ENCODE measurements at places on chromosomes 12 and 14.

- DNase-seq = no peak
Observed at GRCh38 chr14:61564618-61565091, 130.7 kb upstream of the HIF1A start.

GRCh38 chr12:9115731-9116559, at the start of gene A2M:
Gene A2M (minus strand): TSS chr12:9115919. CDS start chr12:9115849, 70 bp downstream.
- no peak for DNase-seq

DNA sequence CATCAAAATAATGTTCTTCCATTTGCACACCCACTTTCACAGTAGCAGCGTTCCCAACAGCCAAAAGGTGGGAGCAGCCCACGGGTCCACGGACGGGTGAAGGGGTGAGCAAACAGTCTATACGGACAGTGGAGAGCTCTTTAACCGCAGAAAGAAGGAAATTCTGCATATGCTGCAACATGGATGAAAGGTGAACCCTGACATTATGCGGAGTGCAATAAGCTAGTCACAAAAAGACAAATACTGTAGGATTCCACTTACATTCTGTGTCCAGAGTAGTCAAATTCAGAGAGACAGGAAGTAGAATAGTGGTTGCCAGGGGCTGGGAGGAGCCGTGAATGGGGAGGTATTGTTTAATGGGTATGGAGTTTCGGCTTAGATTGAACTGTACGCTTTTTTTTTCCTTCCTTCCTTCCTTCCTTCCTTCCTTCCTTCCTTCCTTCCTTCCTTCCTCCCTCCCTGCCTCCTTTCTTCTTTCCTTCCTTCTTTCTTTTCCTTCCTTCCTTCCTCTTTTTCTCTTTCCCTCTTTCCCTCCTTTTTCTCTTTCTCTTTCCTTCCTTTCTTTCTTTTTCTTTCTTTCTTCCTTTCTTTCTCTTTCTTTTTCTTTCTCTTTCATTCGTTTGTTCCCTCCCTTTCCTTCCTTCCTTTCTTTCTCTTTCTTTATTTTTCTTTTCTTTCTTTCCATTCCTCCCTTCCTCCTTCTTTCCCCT, 15.8 kb upstream of the ANKRD9 start:
- no peak for DNase-seq

DNA sequence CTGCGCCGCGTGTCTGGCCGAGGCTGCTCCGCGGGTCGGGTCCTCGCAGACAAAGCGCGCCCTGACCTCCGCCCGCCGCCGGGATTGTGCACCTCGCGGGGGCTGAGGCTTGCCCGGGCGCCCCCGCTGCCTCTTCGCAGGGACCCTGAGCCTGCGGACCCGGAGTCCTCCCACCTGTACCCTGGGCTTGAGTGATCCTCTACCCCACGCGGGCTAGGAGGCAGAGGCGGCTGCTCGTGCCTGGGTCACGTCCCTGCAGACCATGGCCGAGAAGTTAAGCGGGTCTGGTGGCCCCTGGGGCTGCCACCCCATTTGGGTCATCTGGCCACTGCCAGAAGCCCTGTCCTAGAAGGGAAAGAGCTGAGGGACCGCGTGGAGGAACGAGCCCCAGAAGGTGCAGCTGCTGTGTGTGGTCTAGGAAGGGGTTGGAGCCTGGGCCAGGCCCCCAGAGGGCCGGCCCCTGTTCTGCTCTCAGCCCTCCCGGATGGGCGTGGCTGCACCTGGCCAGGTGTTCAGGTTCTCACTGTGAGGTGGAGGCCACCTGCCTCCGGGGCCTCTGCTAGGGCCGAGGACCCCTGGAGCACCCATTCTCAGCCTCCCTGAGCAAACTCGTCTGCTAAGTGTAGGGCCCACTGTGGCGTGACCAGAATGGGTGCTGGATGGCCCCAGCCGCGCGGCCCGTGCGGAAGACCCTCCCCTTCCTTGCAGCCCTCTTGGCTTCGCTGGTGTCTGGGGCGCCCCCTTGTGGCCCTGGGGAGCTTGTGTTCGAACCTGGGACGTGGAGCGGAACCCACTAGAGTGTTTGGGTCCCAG, 49.6 kb downstream of the LRCOL1 start:
- DNase-seq = peak; percentile 91

- DNase-seq = no peak
Observed at GRCh38 chr12:25590011-25590721, 37.1 kb upstream of the LMNTD1 start.

GRCh38 chr12:52235822-52236361, 2.8 kb downstream of the KRT7 start:
- peak; percentile 10 for DNase-seq

- no peak for DNase-seq
Observed at GRCh38 chr14:74949859-74950573, 5.4 kb downstream of the PGF start.

DNA sequence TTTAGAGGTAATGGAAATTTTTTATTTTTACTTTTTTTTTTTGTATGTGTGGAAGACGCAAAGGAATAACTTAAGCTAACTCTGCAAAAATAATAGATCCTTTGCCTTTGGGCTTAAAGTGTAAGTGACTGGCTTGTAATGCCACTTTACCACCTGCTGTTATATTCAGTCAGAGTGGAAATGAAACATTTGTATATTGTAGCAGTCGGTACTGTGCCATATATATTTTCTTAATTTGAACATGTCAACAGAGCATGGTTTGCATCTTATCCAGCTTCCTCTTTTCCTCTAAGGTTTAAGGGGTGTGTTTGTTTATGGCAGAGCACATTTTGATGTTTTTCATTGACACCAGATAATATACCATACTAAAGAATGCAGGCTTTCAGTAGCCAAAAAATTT, 176.6 kb downstream of the TRHDE start:
- no peak for DNase-seq

DNA sequence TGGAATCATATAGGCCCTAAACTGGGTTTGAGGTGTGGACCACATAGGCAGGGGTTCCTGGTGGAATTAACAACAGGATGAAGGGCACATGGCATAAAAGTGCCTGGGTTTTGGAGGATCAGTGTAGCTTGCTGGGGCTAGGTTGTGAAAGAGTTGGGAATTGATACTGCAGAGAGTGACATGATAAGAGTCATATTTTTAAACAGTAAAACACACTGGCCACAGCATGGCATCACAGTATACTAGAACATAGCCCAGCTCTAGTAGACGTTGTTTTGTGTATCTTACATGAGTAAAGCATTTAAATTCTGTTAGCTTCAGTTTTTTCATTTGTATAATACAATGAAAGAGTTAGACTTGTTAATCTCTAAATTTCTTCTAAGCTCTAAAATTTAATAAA, 102.0 kb downstream of the POLR3B start:
- no peak for DNase-seq

DNA sequence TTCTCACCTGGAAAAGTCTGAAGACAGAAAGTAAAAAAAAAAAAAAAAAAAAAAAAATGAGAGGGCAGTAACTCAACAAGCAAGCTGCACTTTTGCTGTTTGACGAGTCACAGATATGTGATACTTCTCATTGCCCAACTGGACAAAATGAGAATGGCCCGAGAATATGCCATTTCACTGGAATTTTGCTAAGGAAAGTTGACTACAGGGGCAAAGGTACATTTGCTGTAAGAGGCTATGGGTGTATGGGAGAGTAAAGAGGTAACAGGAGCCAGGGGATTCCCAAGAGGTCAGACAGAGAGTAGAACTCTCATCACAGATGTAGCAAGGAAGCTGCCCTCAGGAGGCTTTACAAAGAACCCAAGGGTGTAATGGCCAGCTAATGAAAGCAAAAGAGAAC, 22.9 kb downstream of the KIF21A start:
- DNase-seq = no peak

DNA sequence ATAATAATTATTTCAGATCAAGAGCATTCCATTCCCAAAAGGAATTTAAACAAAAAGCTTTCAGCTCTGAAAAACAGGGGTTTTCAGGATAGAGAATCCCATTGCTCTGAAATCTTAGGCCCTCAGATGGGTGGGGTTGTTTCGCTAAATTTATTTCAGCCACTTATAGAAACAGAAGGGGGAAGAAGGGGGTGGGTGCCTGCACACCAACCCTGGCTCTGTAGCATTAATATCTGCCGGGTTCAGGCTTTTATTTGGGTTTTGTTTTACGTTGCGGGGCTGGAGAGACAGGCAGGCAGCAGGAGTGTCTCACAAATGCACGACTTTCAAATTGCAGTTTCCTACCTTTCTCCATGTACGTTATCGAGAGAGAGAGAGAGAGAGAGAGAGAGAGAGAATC, 12.5 kb upstream of the ZFP36L1 start:
- no peak for DNase-seq

DNA sequence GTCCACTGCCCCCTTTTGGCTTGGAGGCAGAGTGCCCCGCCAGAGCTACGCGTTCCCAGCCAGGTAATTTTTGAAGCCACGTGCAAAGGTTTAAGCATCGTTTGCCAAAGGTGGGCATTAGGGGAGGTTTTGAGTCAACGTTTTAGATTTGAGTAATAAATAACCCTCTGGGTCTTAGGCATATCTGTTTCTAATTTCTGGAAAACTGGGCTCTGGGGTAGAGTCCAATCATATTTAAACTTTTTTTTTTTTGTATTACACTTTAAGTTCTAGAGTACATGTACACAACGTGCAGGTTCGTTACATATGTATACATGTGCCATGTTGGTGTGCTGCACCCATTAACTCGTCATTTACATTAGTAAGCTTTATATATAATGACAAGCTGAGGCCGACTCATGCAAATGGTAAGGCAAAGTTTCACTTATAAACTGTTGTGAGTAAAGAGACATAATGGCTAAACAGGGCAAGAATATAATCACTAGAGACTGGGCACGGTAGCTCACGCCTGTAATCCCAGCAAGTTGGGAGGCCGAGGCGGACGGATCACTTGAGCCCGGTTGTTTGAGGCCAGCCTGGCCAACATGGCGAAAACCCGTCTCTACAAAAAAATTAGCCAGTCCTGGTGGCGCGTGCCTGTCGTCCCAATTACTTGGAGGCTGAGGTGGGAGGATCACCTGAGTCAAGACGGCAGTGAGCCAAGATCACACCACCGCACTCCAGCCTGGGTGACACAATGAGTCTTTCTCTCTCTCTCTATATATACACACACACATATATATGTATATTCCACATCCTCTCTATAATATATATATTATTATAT, 491 bp upstream of the NR2C1 start:
- DNase-seq = no peak

GRCh38 chr12:4137441-4137840, 136.1 kb upstream of the CCND2 start:
- no peak for DNase-seq

DNA sequence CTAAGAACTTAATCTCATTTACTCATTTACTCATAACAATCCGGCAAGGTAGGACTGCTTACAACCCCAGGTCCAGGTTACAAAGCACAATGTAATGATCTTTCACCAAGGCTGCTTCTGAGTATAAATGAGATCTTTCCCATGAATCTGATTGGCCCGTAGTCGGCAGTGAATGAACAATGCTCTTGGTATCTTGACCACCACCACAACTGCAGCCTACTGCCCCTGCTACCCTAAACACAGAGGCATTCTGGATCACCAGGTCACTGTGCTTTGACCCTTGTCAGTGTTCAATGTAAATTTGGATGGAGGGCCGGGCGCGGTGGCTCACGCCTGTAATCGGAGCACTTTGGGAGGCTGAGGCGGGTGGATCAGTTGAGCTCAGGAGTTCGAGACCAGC, 15.9 kb downstream of the FAM181A start:
- no peak for DNase-seq

DNA sequence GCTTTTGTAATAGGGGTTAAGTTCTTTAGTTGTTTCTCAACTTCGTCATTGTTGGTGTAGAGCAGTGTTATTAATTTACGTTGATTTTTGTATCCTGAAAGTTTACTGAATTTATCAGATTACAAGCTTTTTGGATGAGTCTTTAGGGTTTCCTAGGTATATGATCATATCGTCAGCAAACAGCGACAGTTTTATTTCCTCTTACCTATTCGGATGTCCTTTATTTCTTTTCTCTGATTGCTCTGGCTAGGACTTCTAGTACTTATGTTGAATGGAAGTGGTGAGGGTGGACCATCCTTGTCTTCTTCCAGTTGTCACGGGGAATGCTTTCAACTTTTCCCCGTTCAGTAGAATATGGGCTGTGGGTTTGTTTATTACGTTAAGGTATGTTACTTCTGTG, 37.8 kb downstream of the AEBP2 start:
- DNase-seq = no peak

DNA sequence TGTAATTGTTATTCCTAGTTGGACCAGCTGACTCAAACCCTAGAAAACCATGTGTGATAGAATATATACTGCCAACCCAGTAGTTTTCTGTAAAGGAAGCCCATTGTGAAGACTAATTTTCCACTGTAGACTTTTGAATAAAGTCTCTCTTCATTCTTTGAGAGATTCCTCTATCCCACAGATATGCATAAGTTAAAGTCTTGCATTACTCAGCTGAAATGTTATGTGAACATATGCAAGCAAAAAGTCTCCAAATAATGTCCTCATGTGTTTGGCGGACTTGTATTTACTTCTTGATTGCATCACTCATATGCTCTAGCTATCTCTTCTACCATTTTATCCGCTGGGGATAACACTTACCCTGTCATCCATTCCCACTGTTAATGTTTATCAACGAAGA, 35.1 kb upstream of the OTOGL start:
- DNase-seq = no peak

DNA sequence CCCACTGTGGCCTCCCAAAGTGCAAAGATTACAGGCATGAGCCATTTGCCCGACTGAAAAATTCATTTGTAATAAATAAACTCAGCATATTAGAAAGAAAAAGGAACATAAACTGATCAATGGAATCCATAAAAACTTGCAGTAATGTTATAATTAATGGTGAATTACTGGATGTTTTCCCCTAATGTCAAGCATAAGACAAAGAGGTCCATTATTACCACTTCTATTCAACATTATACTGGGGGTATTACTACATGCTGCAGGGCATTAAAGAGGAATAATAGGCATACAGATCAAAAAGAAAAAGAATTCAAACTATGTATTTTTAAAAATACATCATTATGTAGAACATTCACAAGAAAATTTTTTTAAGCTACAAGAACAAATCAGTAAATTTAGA, 926.8 kb downstream of the LRFN5 start:
- DNase-seq = no peak

- no peak for DNase-seq
Observed at GRCh38 chr14:39680777-39681176, 248.5 kb upstream of the FBXO33 start.

GRCh38 chr14:105456736-105457617, 17.6 kb upstream of the CRIP2 start:
- DNase-seq = no peak

GRCh38 chr14:58979325-58979724, 209.1 kb upstream of the DAAM1 start:
- DNase-seq = no peak

Data from GM13976 (cell line).